Activated effector memory CD4-positive, alpha-beta T cell treated with Interleukin-2 at 50 U/mL for 16 hours (primary cell): ENCODE measurements at places on chromosomes 12 and 14.

GRCh38 chr12:106107566-106107965 lies 31.2 kb downstream of the NUAK1 start:
- no peak for DNase-seq

DNA sequence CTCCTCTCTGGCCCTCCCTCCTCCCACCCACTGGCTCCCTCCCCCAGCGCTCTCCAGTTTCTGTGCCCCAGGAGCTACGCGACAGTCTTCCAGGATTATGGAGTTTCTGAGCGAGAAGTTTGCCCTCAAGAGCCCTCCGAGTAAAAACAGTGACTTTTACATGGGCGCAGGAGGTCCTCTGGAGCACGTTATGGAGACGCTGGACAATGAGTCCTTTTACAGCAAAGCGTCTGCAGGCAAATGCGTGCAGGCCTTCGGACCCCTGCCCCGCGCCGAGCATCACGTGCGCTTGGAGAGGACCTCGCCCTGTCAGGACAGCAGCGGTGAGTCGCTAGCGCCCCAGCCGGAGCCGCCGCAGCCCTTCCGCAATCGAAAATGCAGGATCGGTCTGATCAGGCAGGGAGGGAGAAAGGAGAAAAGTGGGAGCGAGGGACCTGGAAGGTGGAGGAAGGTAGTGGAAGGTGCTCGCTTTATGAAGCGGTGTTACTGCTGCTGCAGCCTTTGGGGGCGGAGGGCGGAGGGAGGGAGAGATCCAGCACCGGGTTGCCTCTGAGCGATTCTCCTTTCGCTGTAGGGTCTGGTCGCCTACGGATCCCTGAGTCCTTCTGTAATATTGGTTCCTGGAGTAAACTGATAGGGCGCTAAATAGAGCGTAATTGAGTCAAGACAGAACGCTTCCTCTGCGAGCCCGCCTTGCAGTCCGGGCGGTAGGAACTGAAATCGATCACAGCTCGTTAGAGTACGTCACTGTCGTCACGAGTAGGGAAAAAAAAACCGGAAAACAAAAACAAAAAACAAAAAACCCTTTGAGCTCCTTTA lies at the start of gene ALX1:
Gene ALX1, plus strand, starts transcription at position 56 of the 819 bp plus-strand sequence. Its CDS starts 42 bp downstream, at position 98.
- no peak for DNase-seq

DNA sequence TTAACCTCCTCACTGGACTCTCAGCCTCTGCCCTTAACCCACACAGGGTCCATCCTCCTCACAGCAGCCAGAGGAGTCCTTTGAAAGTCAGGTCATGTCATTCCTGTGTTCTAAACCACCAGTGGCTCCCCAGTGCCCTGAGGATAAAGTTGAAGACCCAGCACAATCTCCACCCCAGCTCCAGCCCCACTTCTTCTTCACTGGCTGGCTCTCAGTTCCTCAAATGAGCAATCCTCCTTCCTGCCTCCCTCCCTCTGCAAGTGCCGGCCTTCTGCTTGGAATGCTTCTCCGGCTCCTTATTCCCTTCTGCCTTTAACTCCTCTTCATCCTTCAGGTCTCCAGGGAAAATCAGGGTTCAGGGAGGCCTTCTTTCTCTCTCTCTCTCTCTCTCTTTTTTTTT lies 32.0 kb upstream of the SPPL3 start:
- DNase-seq, result no peak

DNA sequence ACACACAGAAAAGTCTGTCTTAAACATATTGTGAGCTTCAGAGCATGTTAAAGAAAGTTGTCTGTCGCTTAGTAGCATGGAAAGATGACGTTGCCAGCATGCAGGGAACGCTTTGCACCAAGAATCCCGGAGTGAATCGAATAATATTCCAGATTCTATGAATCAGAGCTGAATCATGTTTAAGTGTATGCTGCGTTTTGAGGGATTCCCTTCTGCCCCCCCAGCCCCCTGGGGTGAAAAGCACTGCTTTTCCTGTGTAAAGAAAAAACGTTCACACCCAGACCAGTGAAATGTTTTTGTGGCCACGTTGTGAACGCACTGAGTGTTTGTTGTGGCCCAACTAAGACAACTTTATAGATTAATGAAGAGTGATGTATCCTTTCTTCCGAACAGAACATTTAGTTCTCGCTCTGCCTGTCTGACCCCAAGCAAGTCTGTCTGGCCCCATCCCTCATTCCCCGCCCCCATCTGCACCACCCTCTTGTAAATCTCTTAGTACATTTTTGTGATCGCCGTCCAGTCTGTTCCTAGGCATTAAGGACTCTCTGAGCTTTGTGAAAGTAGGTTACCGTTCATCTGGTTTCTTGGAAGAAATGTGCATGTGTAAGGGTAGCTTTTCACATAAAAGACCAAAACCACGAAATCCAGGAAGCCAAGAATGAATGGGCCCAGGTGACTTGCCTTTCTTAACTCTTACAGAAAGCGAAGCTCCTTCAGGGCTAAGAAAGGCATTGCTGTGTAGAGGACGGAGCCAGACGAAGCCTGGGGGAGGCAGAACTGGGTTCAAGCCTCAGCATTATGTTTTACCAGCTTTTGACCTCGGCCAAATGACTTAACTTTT lies 103.0 kb downstream of the SAMD4A start:
- DNase-seq, result no peak

DNA sequence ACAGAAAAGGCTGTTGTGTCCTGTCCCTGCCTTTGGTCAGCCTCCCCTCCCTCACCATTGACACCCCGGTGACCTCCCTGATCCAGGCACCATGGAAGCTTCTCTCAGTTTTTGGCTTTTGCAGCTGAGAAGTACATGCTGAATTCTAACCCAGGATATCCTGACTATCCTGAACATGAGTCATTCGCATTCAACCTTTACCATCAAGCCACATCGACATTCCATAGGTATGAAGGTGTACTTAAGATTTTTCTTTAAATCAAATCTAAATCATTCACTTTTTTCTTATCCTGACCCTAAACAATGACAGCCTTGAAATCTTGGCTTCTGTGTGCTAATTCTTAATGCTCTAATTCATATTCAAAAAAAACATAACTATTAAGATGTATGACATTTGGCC lies 8.7 kb upstream of the KRT78 start:
- DNase-seq, result no peak

DNA sequence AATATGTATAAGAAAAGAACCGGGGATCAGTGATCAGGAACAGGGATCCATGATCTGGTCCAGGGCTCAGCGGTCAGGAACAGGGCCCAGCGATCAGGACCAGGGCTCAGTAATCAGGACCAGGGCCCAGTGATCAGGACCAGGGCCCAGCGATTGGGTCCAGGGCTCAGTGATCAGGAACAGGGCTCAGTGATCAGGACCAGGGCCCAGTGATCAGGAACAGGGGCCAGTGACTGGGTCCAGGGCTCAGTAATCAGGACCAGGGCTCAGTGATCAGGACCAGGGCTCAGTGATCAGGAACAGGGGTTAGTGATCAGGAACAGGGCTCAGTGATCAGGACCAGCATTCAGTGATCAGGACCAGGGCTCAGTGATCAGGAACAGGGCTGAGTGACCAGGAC lies 56.3 kb downstream of the TMEM121 start:
- DNase-seq, result no peak

GRCh38 chr12:26101350-26101734 lies 23.5 kb downstream of the BHLHE41 start:
- DNase-seq, result no peak

- DNase-seq, result no peak
These were observed 180.8 kb downstream of the C12orf50 start for GRCh38 chr12:87848248-87848868.

GRCh38 chr14:101223561-101224162 lies 320.1 kb upstream of the RTL1 start:
- no peak for DNase-seq

GRCh38 chr12:130170611-130171010 lies 8.3 kb downstream of the FZD10 start:
- DNase-seq, result no peak

DNA sequence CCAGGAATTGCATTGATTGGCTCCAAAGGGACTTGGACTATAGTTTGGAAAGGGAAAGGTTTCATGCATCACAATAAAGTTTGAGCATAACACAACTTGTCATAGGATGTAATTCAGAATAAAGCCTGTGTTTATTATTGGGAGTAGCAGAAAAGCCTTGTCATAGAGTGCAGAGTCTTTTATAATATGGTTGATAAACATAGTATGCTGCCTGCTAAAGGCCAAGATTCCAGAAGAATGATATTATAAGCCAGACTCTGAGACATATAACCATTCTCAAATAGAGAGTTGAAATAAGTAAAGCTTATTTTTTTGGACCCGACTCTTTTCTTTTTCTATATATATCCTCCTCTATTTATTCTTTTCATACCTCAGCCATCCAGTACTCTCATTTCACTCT lies 207.3 kb downstream of the LRIG3 start:
- DNase-seq, result no peak

DNA sequence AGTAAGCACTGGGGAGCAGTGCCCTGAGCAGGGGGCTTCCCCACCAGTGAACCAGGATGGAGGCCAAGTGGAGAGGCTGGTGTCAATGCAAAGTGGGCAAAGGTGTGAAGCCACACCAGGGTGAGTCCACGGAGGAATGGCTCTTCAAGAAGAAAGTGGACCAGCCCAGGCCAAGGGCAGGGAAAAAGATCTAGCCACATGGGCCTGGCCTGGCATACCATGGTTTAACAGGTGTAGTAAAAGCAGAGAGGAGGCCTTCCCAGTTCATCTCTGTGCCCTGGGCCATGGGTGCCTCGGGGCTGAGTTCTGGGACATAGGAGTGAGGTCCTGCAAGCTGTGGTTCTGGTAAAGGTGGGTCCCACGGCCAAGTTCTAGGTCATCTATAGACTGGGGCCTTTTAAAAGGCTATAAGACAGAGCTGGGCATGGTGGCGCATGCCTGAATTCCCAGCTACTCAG lies 153.4 kb downstream of the DPF3 start:
- no peak for DNase-seq

GRCh38 chr12:104668274-104668718 lies 211.5 kb downstream of the CHST11 start:
- no peak for DNase-seq

- DNase-seq, result no peak
These were observed 53.1 kb upstream of the CCDC175 start for GRCh38 chr14:59629444-59630287.
